ENCODE measurements at places on chromosomes 1 and 21. TPM values are rescaled to one million over a fixed set of nuclear protein-coding genes. Genes with fewer than 3 reads are reported as not detected.

The FMOD gene
- 161 TPM for polyA plus RNA-seq

- no peak for DNase-seq
These were observed 62.8 kb upstream of the NEK2 start for GRCh38 chr1:211738096-211738690.

DNA sequence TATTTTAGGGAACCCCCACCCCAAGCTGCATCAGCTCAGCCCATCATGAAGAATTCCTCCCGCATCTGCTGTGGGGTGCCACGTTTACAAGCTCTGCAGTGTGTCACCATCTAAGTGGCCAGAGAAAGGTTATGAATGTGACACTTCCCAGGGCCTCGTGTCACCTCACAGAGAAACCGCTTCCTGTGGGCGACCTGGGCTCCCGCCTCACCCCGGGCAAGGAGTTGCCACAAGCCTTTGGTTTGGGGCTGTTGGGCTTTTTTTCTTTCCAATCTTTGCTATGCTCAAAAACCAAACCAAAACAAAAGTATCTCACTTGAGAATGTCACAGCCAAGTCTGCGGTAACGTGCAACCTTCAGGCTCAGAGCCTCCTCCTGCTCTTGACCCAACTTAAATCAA, 82.1 kb upstream of the ARHGEF16 start:
- no peak for DNase-seq

GRCh38 chr1:87706203-87706602, 377.5 kb downstream of the LMO4 start:
- DNase-seq: no peak

GRCh38 chr21:35974775-35975174, 85.6 kb downstream of the SETD4 start:
- DNase-seq: no peak

- DNase-seq: no peak
These were observed 641.2 kb downstream of the PTPRC start for GRCh38 chr1:199279872-199280645.

The RNF186 gene
- 2.0 TPM for polyA plus RNA-seq

- DNase-seq: no peak
These were observed 6.7 kb downstream of the C1orf115 start for GRCh38 chr1:220696863-220697231.

The ST6GALNAC5 gene
- polyA plus RNA-seq: 3.7 TPM

DNA sequence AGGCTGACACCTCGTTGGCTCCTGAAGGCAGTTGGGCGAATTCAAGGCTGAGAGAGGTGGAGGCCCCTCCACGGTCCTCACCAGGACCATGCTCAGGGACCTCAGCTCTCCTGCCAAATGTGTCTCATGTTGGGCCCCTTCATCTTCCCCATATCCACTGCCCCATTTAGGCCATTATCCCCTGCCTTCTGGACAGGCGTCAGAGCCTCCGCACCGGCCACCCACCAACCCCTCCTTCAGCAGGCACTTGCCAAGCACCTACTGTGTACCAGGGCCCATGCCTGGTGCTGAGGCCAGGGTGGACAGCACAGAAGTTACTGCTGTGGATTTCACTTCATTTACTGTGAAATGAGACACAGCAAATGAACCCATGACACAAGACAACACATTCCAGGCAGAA, 325.8 kb downstream of the MATN1 start:
- DNase-seq: no peak

- DNase-seq: peak; percentile 98
These were observed at the start of gene USF1 for GRCh38 chr1:161045736-161046604. TSS of gene USF1 (minus strand) at chr1:161045977. CDS start at chr1:161043275, 2,702 bp downstream.

DNA sequence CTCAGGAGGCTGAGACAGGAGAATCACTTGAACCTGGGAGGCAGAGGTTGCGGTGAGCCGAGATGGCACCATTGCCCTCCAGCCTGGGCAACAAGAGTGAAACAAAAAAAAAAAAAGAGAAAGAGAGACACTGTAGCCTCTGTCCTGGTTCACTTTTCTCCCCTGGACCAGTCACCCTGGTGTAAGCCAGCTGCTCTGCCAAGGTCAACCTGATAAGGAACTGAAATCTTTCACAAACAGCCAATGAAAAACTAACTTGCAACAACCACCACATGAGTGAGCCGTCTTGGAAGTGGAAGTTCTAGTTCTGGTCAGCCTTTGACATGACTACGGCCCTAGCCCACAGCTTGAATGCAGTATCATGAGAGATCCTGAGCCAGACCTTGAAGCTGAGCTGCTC, 36.8 kb upstream of the CXADR start:
- DNase-seq: no peak

GRCh38 chr1:24027838-24028468, 47.8 kb upstream of the SRSF10 start:
- DNase-seq: peak; percentile 52

DNA sequence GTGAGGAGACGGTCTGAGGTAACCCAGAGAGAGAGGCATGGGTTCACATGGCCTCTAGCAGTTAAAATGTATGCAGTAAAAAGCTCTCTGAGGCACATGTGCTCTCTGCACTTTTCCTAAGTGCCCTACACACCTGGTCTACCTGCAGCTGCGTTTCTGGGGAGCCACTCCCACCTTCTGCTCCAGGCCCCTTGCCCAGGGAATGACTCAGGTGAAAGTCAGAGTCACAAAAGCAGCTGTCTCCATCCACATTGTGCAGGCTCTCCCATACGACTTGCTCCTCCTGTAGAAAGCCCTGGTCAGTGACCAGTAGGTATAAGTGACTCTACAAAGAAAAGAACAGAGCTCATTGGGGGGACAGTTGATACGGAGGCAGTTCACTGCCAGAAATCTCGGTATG, 8.8 kb downstream of the MINDY1 start:
- DNase-seq: no peak

- DNase-seq: peak; percentile 92
These were observed at the start of gene VWA1 for GRCh38 chr1:1435106-1435903. TSS of gene VWA1 (plus strand) at chr1:1435690. CDS start at chr1:1435749, 59 bp downstream.

The ADGRL4 gene
- polyA plus RNA-seq: 0.44 TPM

GRCh38 chr1:225360119-225360518, 67.7 kb downstream of the LBR start:
- no peak for DNase-seq

- DNase-seq: no peak
These were observed 99.0 kb upstream of the PLXNA2 start for GRCh38 chr1:208343226-208343625.

The AGT gene
- 455 TPM for polyA plus RNA-seq

The PWP2 gene
- 0.36 TPM for polyA plus RNA-seq

The MYOG gene
- polyA plus RNA-seq: not detected

The EXOC8 gene
- 3.2 TPM for polyA plus RNA-seq

DNA sequence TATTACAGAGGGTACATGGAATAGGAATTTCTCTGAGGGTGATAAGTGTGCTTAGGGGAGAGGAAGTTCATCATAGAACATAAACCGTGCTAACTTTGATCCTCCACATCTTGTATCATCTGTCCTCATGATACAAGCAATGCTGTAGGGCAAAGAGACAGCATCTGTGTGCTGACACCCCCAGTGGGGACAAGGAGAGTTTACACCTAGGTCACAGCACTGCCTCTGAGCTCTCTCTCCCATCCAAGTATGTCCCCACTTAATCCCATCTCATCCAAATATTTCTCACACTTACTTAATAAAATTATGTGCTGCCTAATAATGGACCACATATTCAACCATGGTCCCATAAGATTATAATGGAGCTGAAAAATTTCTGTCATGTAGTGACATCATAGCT, 4.3 kb upstream of the TEDDM1 start:
- DNase-seq: no peak

DNA sequence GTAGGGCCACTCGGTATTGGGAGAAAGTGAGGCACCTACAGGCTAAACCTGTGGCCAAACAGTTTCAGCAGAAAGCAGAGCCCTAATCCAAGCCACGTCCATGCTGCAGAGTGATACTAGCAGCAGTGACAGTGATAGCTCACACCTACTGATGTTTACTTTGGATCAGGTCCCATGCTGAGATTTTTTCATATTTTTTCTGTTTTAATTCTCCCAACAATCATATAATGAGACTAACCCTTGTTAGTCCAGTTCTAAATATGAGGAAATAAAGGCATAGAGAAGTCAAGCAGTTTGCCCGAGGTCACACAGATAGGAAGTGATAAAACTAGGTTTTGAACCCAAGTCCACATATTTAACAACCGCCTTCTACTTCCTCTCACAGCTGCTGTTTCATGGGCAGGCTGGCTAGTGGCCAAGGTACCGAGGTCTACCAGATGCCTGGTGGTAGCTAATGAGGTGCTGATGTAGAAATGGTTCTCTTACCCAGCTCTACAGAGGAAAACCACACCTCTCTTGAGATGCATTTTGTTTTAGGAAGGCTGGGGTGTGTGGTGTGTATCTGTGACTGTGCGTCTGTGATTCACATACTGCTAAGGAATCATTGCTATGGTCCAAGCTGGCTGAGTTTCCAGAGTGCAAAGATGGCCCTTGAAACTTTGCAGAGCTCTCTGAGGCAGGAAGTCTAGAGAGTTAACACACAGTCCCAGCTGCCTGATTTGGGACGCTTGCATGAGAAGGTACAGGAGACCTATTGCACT, 80.3 kb upstream of the ARTN start:
- no peak for DNase-seq

DNA sequence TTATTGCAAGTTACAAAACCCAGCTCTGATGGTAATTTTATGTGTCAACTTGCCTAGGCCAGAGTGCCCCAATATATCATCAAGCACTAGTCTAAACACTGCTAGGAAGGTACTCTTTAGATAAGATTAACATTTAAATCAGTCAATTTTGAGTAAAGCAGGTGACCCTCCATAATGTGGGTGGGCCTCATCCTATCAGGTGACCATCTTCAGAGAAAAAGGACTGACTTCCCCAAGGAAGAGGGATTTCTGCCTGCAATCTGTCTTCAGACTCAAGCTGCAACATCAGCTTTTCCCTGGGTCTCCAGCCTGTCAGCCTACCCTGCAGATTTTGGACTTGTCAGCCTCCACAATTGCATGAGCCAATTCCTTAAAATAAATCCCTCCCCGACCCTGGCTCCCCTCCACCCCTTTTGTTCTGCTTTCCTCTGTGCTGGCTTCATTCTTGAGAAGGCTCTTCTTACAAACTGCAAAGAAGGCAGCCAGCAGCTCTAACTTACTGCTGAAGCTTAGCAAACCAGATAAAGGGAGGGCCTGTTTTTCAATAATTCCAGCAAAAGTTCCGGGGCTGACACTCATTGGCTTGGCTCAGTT, 56.4 kb upstream of the RUNX3 start:
- no peak for DNase-seq

The ROR1 gene
- polyA plus RNA-seq: 21.9 TPM

DNA sequence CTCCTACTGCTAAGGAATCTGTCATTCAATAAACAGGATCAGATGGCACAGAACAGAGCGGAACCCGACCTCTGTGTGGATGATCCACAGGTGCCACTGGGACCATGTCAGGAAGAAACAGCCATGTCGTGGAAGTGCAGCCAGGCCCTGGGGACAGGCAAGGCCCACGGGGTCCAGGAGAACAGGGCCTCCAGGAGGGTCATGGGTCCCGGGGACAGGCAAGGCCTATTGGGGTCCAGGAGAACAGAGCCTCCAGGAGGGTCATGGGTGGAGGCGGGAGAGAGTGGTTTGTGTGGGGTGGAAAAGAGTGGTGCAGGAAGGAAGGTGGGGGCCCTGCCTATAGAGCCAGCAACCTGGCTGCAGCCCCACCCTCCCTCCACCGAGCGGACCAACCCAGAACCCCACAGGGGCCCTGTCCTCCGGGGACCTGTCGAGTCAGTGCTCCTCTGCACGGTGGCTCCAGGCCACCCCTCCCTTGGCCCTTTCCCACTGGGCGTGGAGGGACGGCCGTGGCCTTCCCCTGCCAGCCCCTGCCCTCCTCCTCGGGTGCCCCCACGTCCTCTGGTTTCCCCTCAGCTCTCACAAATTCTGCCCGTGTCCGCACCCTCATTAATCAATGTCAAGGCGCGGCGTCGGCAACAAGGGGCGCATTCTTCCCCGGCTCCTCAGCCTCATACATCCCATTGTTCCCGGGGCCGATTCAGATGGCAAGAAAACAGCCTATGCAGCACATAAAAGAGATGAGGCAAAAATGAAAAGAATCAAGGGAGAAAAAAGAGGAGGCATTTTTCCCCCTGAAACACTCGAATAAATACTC, 146.4 kb downstream of the PRDM16 start:
- no peak for DNase-seq

DNA sequence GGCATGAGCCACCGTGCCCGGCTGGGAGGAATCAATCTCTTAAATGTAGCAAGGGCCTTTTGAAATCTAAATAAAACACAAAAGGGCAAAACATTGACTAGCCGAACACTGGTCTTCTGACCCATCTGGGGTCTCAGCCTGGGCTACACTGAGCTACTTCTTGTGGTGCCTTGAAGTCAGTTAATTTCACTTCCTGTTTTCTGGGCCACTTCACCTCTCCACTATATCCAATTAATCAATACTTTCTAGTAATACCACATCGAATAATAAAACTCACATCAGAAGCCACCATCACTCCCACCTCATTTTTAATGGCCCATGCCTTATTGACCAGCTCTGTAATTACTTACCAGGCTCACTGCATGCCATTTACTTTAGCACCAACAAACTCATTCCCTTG, 138.0 kb upstream of the SAMSN1 start:
- DNase-seq: no peak

GRCh38 chr1:202349206-202349928, 868 bp downstream of the PPP1R12B start:
- peak; percentile 48 for DNase-seq

DNA sequence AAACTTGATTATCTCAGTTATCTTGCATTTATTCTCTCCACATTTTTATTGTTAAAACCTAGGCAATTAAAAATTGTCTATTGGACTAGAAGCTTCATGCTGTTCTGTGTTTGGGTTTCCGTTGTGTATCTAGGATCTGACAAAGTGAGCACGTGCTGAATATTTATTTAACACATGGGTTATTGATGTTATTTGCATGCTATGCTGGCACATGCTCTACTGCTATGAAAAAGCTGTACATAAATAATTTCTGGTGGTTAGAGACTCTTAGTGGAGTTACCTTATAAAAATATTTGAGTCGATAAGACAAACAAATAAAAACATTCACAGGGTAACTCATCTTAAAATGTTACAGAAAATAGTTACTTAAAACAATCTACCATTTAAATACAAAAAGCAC, 1769.7 kb downstream of the MRPL39 start:
- no peak for DNase-seq

GRCh38 chr1:206633708-206634121, 1.6 kb upstream of the DYRK3 start:
- DNase-seq: peak; percentile 54

The CLDN17 gene
- not detected for polyA plus RNA-seq

- no peak for DNase-seq
These were observed 71.9 kb upstream of the USP24 start for GRCh38 chr1:55286856-55287602.

The KRTAP20-4 gene
- polyA plus RNA-seq: not detected

GRCh38 chr21:36400719-36401118, 15.5 kb downstream of the CHAF1B start:
- no peak for DNase-seq

GRCh38 chr1:32894019-32894600, 7.1 kb downstream of the TMEM54 start:
- no peak for DNase-seq

The BATF3 gene
- polyA plus RNA-seq: 3.5 TPM

- DNase-seq: no peak
These were observed 11.6 kb downstream of the ADAM30 start for GRCh38 chr1:119884711-119885110.

Measured in hepatocyte (in vitro differentiated cells).